ENCODE measurements at places on chromosomes 6 and 20.

- DNase-seq = no peak
Measured at GRCh38 chr6:121105461-121105860, 228.8 kb downstream of the TBC1D32 start.

GRCh38 chr6:144922120-144922722 lies 637.1 kb downstream of the UTRN start:
- DNase-seq = no peak

GRCh38 chr6:164011321-164011720 lies 596.8 kb downstream of the QKI start:
- no peak for DNase-seq

DNA sequence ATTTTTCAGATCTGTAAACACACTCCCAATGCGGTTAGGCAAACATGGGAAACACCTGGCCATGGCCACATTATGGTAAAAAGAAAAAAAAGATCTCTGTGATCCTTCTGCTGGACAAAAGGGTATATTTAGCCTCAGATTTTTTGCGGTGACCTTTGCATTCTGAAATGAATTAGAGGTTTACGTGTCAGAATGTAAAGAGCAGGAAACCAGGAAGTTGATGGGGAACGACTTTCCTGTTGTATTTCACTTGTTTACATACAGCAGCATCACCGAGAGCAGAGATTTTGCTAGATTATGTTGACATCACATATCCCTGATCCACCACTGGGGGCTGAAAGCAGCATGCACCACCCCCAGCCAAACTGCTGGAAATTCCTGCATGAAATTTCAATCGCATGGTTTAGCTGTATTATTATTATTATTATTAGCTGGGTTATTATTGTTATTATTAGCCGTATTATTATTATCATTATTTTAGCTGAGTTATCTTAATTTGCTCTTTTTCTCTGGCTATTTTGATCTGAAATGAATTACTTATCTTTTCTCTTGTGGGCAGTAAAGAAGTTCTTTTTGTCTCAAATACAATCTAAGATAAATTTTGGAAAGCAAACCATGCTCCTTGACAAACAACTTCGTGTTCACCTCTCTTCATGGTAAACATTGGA lies 189.4 kb downstream of the ZFP64 start:
- no peak for DNase-seq

- DNase-seq = peak; percentile 94
Measured at GRCh38 chr20:17863577-17864292, 104.9 kb downstream of the SNX5 start.

DNA sequence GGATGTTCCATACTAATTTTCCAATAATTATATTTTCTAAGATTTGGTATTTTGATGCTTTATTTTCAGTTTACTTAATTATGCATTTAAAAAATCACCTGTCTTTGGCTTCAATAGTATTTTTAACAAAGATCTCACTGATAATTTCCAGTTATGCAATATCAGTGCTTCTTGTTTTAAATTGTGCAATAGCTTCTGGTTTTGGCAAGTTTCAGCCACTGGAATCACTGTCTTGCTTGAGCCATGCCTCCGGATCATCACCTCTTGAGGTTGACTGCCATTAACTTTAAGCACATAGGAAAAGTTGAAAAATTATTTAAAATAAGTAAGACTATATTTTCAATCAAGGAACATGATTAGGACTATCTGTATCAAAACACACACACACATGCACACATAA lies 1242.1 kb downstream of the HACE1 start:
- no peak for DNase-seq

DNA sequence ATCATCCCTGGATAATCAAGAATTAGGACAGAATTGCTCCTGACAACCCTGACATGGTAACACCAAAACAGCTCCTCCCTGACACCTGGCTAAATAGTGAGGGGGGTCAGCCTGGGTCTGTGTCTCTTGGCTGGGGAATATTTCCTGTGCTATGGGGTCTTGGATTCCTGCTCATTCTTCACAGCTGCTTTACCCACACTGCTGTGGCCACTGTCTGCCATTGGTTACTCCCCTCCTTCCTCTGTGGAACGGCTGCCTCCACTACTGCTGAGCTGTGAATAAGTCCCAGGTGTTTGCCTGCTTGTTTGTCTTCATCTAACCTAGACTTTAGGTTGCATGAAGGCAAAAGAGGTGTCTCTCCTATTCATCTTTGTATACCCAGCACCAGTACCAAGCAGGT lies 33.9 kb upstream of the TXLNB start:
- DNase-seq = no peak

- DNase-seq = peak; percentile 40
Measured at GRCh38 chr20:13873831-13874230, 89.0 kb downstream of the NDUFAF5 start.

DNA sequence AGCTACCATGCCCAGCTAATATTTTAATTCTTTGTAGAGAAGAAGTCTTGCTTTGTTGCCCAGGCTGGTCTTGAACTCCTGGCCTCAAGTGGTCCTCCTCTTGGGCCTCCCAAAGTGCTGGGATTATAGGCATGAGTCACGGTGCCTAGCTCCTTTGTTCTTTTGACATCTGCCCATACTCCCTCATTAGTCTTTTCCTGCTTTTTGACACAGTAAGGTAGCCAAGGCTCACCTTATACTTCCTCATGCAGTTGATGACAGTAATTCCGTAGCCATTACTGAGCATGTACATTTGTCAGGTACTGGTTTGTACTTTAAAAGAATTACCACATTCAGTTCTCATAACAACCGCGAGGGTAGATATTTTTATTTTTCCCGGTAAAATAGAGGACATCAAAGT lies 76.7 kb downstream of the CDYL start:
- no peak for DNase-seq

DNA sequence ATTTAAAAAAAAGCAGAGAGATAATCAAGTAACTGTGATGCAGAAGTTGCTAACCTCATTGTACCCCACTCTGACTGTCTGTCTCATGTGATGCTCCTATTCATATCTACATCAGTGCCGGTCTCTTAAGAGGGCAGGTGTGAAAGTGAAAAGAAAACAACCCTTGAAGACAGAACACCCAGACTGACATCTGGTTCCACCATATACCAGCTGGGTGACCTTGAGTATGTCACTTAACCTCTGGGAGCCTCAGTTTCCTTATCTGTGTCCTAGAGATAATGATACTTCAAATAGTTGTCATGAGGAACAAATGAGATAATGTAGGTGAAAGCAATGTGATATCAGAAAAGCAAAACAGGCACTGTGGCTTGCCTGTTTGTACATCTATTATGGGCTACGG lies 426.8 kb upstream of the SOX4 start:
- DNase-seq = no peak

GRCh38 chr20:43571771-43572170 lies 12.9 kb downstream of the SGK2 start:
- no peak for DNase-seq

- no peak for DNase-seq
Measured at GRCh38 chr6:71404145-71404966, 115.7 kb downstream of the OGFRL1 start.

DNA sequence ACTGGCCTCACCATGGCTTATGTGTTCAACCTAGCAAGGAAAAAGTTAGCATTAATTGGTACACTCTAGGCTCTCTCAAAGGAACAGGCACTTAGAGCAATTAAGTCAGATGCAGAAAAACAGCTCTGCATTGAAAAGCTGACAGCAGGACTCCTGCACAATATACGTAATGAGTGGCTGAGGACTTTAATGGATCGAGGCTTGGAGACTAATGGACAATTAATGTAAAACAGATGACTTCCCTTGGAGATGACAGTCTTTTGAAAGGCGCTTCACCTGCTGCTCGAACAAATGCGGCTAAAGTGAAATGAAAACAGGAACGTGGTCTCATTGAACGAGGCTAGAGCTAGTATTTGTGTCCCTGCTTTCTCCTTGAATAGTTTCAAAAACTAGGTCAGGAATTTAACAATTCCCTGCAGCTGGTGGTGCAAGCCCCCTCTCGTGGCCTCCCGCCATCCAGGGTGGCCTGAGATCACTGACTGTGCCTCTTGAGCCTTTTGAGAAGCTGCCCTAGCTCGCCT lies 137.1 kb downstream of the ELOVL4 start:
- no peak for DNase-seq

DNA sequence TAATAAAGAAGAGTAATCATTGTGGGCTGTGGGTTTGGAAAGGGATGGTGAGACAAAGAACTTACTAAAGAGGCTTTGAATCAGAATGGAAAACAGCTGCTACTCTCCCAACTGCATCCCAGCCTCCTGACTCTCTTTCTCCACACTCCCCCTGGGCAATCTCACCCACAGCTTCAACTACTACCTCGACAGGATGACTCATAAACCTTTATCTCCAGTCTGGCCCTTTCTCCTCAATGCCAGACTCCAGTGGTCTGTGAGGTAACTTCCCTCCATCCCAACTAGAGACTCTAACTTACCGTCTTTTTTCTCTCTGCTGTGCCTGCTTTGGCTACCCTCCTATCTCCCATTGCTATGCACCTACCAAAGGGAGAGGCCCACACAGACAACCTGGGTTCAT lies 135.3 kb upstream of the RREB1 start:
- peak; percentile 65 for DNase-seq

- no peak for DNase-seq
Measured at GRCh38 chr6:29831776-29832175, 4.2 kb downstream of the HLA-G start.

- no peak for DNase-seq
Measured at GRCh38 chr6:155443168-155443567, 12.5 kb downstream of the NOX3 start.

DNA sequence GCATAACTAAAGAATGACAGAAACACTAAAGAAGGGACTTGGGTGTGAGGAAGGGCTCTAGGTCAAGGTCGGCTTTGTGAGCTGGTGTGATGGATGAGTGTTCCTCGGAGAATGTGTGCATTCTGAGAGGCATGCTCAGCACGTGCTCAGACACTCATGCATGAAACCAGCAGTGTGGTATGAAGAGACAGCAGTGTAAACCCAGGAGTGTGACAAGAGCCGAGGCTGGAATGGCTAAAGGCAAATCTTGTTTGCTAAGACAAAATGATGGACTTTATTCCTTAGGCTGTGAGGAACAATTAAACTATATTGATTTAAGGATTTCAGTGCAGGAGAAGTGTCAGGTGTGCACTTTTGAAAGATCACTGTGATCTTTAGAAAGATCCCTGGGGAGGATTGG lies 107.4 kb upstream of the MAP7 start:
- DNase-seq = peak; percentile 68

DNA sequence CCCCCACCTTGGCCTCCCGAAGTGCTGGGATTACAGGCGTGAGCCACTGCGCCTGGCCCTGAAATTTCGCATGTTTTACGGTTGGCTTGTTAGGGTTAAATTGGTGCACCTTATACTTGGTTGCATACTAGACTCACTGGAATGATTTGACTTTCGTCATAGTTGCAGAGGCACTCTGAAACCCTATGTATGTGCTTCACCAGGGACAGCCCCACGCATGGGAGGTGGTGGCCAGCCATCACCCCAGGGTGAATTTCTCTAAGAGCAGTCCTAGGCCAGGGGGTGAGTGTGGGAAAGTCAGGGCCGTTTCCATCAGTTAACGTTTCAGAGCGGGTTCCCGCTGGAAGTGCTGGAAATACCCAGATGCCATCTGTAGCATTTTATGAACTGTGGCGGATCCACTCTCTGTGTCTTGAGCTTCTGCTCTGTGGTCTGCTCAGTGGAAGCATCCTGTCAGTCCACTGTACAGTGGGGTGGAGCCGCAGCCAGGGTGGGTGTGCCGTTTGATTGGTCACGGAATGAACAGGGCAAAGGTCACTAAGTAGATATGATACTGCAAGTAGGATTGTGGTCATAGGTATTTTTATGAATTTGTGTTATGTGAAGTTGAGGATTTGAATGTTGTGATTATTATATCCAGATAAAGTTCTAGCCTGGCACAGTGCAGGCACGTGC lies 13.2 kb downstream of the DNAJC5 start:
- peak; percentile 73 for DNase-seq

DNA sequence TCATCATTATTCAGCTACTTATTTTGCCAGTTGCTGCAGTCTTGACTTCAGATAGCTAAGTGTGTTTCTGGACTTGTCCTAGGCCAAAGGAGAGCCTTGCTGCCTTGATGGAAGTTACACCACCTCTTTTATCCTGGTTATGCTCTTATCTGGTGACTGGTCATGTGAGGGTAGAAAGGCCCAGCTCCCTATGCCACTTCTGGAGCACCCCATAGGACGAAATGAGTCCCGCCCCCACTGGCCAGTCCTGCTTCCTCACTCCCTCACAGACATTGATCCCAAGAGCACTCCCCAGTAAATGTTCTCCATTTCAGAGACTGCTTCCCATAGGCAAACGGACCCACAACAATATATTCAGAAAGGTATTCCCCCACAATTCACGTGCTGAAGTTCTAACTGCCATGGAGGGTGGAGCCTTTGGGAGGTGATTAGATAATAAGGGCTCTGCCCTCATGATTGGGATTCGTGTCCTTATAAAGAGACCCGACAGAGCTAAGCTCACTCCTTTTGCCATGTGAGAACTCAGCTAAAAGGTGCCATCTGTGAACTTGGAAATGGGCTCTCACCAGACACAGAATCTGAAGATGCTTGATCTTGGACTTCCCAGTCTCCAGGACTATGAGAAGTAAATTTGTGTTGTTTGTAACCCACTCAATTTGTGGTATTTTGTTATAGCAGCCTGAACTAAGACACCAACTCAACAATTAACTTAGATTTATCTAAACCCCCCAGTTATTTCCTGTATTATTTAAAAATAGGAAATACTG lies 21.5 kb upstream of the ELOVL2 start:
- DNase-seq = peak; percentile 34

DNA sequence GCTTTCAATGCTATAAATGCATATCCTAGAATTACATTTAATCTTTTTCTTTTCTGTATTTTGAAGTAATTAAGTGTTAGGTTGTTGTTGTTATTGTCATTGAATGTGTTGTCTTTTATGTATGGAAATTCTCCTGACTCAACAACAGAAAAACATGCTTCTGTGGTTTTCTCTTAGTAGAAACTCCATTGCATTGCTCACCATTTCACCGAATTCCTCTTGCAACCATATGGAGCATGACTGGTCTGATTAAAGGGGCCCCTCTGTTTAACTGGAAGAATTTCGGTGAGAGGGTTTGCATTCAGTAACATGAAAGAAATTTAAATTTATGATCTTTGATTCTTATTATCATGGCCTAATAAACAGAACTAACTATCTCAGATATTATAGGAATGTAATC lies 454.3 kb upstream of the JARID2 start:
- DNase-seq = no peak

GRCh38 chr6:2976571-2977085 lies 5.3 kb upstream of the SERPINB6 start:
- no peak for DNase-seq
